Naive thymus-derived CD4-positive, alpha-beta T cell (primary cell): ENCODE measurements at places on chromosomes 3 and 15.

DNA sequence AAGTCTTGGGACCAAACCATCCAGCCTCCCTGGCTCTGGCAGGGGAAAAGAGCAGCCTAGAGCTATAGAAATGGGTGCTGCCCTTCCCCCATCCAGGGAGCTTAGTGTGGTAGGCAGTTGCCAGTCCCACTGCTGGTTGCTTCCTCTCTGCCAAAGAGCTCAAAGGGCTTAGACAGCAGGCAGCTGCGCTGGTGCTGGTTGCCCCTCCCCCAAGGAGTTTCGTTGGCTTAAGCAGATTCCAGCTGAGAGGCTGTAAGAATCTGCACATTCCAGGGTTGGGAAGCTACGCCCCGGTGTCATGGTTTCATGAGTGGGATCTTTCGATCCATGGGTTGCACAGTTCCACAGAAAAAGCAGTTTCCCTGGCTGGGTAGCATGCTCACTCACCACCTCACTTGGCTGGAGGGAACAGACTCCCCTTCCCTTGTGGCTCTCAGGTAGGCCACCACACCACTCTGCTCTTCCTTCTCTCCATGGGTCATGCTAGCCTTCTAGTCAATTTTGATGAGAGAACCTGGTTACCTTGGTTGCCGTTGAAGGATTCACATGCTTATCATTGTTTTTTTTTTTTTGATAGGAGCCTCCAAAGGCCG lies 195.1 kb downstream of the EPHA6 start:
- DNase-seq, result no peak

DNA sequence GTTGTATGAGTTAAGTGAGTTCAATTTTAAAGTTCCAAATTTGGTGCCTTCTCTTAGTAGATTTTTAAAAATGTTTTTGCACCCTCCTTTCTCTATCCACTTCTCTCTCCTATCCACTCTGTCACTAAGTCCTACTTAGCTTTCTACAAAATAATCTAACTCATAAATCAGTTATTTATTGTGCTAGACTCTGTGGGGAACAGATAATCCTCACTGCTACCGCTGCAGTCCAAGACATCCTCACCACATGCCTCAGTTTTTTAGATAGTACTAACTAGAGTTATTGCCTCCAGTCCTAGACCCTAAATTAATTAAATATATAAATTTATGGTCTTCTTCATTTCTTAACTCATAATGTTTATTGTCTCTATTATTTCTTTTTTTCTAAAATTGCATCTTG lies 576.3 kb downstream of the GRM7 start:
- DNase-seq, result no peak

DNA sequence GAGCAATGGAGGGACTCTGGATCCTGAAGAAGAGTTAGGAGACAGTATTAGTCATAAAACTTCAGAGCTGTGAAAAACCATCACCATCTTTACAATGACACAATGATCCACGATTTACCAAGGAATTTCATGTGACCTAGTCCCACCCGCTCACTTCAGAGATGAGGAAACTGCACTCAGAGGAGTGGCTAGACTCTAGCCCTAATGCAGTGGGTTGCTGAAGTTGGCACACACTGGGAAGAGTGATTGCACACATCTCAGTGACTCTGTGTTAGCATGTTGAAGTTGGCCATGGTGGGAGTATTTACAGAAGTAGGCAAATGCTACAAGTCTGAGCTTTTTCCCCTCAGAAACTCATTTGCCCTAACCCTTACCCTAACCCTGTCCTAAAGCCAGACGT lies 35.2 kb upstream of the SPATA12 start:
- DNase-seq, result no peak

DNA sequence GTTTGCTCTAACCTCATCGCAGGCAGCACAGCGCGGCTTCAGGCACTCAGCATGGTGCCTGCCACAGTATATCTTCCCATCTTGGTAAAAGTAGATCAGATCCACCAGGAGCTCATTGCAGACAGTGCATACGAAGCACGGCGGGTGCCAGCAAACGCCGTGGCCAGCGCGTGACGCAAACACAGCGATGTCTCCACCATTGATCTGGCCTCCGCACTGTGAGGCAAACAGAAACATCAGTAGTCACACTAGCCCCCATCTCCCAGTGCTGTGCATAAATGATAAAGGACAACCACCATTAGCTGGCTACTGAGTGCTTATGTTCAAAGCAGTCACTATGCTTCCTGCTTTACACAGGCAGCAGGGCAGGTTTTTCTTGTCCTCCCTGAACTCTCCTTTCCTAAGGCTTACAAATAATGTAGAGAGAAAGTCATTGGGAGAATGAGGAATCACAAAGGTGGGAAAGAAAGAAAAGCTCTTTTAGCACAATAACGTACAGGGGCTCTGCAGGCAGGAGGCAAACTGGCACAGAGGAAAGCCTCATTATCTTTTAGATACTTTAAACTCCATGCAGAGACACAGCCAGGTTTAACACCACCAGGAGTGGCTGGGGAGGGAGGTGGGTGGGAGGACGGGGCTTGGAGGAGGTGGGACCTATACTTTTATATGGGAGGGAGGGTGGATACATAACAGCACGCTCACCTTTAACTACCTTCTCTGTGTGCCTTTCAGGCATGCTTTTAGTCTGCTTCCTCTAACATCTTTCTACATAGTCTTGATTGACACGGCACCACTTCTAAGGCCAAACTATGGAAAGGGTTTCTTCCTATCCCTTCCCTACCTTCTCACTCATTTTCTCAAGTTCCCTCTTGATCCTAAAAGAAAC lies 67.9 kb downstream of the PRICKLE2 start:
- no peak for DNase-seq

DNA sequence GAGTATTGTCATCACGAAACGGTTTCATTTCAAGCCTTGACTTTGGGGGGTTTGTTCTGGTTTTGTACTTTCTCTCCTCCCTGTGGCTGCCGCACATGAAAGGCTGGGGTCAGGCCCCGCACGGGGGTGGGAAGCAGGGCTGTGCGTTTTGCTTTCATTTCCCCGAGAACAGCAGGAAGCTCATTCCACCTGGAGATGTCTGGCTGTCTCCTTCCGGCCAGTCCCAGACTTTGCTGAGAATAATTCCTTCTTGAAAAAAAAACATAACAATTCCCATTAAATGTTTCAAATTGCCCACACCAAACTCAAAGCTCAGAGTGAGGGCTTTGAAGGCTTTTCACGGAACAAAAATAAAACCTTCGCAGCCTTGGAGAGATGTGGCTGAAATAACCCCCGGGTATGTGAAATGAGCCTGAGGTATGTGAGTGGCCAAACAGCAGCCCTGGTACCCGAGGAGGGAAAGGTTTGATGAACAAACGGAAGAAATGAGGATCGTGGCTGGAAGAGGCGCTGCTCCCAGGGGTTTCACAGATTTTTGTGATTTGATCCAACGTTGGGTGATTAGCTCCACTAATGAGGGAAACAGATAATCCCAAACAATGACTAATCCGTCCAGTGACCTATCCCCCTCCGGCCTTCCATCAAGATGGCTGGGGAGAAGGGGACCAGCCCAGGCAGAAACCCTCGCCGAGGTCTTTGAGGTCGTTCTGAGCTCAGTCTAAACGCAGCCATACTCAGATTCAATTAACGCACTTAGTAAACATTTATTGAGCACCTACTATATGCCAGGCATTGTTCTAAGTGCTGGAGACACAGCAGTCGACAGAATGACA lies 126.9 kb upstream of the MEF2A start:
- no peak for DNase-seq
